ENCODE measurements at places on chromosomes 11 and 22. TPM values are rescaled to one million over a fixed set of nuclear protein-coding genes. Genes with fewer than 3 reads are reported as not detected.

DNA sequence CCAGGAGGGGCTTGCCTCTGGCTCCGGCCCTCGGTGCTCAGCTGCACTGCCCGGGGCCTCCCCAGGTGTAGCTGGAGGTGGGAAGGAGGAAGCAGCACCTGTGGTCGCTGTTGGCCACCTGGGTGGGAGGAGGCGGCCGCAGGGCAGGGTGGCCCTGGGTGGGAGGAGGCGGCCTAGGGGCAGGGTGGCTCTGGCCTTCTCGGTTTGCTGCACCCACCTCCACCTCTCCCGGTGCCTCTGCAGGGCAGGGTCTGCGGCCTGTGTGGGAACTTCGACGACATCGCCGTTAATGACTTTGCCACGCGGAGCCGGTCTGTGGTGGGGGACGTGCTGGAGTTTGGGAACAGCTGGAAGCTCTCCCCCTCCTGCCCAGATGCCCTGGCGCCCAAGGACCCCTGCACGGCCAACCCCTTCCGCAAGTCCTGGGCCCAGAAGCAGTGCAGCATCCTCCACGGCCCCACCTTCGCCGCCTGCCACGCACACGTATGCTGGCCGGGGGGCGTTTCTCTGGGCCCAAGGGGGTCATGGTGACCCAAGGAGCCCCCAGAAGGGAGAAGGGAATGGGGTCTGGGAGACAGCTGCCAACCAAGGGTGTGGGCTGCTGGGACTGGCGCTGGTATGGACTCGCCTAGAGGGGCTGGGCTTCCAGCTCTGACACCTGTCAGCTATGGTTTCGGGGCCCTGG lies 20.6 kb downstream of the MUC5AC start:
- DNase-seq: no peak

GRCh38 chr22:24686280-24686679 lies 83.3 kb downstream of the GGT1 start:
- no peak for DNase-seq

DNA sequence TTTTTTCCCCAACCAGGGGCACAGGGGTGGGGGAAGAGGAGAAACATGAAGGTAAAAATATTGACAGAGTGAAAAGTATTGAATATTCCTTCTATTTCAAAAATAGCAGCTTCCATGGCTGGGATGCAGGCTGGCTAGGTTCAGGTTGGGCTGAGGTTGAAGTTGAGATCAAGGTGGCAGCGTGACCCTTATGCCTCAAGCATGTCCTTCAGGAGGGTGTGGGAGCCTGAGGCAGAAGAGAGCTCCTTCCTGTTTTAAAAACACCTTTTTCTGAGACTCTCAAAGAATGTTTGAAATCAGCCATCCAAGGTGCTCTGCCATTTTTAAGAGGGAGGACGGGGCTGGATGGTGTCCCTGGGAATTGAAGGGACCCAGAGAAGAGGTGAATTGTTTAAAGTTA lies 29.5 kb downstream of the TIMP3 start:
- DNase-seq: no peak

GRCh38 chr11:6405052-6405667 lies 13.7 kb downstream of the APBB1 start:
- DNase-seq: no peak

- peak; percentile 45 for DNase-seq
These were observed at the start of gene LARGE2 for GRCh38 chr11:45922425-45923082. LARGE2 (plus strand) TSS chr11:45922656; CDS start chr11:45922883, 227 bp downstream.

- no peak for DNase-seq
These were observed 2.6 kb upstream of the PSMA1 start for GRCh38 chr11:14522801-14523200.

GRCh38 chr22:40401532-40401931 lies 31.1 kb downstream of the SGSM3 start:
- DNase-seq: no peak

DNA sequence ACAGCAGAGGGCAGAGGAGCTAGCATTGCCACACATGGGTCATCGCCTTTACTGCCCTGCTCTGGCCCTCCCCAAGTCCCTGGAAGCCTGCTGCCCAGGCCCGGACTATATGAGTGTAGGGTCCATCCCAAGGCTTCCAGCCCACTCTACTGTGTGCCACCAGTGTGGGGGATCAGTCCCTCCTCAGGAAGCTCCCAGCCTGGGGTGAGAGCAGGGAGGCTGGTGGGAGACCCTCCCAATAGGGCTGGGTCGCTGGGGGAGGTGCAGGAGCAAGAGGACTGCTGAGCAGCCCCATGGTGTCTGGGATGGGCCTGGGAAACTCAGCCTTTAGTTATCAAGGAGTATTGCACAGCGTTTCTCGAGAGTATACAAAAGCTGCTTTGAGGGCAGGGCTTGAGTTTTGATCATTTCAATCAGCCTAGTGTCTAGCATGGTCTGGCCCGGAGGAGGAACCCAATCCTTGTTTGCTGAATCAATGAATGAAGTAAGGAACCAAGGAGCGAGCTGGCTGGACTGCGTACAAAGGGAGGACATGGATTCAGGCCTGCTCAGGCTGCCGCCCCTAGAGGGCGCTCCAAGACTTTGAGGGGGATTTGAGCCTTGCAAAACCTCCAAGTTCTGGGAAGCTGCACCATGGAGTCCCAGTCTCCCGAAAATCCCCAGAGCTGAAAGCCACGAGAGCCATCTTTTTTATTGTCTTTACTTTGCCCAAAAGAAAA lies 89.0 kb upstream of the PARVA start:
- DNase-seq: peak; percentile 79

DNA sequence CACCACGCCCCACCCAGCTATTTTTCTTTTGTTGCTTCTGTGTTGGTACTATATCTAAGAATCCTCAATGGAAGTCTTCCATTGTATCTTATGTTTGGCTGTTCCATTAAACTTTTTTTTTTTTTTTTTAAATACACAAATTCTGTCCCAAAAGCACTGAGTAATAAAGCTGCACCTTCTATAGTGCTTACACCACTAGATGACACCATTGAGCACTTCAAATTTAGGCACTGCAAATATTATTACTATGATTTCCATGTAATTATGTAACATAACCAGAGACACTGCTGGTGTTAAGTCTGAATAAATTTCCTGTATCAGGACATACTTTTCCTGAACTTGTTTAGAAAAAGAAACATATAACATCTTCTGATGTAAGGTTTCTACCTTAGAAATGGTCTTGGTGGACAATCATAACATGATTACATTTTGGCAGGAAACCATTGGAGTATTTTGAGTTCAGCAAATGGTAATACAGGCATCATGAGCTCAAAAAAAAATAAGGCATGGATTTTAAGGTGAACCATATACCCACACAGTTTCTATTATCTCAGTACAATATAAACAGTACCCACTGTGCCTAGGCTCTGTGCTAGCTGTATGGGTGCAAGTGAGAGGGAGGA lies 110.5 kb downstream of the ATG16L2 start:
- DNase-seq: no peak

GRCh38 chr22:22738959-22739585 lies 94.7 kb downstream of the GGTLC2 start:
- DNase-seq: no peak

DNA sequence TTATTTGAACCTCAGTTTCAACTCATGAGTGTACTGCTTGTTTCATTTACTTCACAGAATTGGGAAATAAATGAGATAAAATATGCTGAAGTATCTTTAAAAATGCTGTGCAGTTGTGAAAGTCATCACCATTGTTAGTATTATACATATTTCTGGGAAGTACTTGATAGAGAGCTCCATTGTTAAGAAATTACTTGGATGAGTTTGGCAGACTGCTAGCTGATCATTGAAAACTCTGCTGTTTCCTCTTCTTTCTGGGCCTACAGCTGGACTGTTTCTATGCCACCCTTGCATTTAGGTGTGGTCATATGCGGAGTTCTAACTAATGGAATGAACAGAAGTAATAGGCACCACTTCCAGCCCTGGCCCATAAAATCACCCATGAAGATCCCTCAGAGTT lies 10.0 kb downstream of the SIK2 start:
- no peak for DNase-seq

GRCh38 chr11:92642177-92642931 lies 327.1 kb upstream of the MTNR1B start:
- no peak for DNase-seq

DNA sequence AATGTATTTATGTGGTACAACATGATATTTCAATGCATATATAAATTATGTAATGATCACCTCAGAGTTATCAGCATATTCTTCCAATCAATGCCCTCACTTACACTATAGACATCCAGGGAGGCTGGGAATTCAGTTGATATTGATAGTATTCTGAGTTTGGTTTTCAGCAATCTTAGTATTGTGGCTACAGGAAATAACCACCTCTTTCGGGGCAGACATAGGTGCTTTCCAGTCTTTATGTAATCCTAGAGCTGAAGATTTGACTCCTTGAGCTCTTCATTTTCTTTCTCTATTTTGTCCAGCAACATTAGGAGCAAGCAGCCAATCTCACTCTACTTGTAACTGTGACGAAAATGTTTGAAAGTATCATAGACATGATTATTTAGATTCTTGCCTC lies 712.7 kb upstream of the KIRREL3 start:
- DNase-seq: no peak

DNA sequence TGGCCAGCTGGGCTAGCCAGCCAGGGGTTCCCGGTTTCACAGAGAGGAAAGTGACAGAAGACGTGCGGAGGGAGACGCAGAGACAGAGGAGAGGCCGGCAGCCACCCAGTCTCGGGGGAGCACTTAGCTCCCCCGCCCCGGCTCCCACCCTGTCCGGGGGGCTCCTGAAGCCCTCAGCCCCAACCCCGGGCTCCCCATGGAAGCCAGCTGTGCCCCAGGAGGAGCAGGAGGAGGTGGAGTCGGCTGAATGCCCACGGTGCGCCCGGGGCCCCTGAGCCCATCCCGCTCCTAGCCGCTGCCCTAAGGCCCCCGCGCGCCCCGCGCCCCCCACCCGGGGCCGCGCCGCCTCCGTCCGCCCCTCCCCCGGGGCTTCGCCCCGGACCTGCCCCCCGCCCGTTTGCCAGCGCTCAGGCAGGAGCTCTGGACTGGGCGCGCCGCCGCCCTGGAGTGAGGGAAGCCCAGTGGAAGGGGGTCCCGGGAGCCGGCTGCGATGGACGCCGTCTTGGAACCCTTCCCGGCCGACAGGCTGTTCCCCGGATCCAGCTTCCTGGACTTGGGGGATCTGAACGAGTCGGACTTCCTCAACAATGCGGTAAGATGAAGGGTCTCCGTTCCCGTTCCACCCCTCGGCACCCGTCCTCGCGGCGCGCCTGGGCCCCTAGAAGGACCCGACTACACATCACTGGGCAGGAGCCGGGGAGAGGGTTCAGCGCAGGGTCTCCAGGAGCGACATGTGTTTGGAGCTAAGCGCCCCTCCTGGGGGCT lies at the start of gene CREB3L1:
Gene CREB3L1 (plus strand): TSS at position 41 of the 765 bp plus-strand sequence. CDS start 450 bp downstream, at position 491.
- peak; percentile 81 for DNase-seq

DNA sequence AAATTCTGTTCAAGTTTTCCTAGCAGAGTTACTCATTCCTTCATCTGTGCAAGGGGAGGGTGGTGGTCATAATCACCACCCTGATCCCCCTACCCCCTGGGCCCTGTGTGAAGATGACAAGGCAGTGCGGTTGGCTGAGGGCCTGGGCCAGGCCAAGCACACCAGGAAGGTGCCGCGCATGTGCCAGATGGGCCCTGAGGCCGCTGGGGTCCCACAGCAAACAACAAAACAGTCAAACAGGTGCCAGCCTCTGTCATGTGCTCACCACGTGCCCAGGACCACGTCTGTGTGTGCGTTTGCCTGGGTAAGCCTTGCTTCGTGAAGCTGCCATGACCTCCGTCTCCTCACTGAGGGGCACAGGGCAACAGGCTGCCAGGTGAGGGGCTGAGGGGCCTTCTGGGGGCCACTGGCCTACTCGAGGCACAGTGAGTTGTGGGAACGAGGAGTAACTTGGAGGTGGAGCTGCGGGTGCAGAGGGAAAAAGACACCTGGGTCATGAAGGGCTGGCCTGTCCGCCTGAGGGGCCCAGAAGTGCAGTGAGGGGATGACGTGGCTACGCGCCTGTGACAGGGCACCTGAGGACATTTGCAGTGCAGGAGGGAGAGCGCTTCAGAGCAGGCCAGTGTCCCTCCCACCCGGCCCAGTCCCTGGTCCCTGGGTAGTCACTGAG lies 25.8 kb downstream of the RSPH14 start:
- DNase-seq: no peak

DNA sequence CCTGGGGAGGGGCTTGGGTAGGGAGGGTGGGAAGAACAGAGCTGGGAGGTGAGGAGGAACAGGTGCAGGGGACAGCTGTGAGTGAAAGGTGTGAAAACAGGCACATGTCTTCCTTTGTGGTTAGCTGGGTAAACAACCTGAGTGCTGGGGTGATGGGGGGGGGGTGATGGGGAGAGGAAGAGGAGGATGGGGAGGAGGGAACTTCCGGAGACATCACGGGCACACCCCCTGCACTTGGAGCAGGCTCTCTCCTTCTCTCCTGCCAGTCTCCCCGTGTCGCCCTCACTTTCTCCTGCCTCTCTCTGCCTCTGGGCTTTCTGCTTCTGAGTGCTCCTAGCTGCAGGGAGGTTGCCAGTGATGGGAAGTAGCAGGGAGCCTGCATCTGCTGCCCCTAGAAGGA lies 8.8 kb downstream of the CXCR5 start:
- DNase-seq: peak; percentile 58

- no peak for DNase-seq
These were observed 695 bp downstream of the RCE1 start for GRCh38 chr11:66843776-66844495.

GRCh38 chr22:22709719-22710445 lies 65.5 kb downstream of the GGTLC2 start:
- DNase-seq: no peak

DNA sequence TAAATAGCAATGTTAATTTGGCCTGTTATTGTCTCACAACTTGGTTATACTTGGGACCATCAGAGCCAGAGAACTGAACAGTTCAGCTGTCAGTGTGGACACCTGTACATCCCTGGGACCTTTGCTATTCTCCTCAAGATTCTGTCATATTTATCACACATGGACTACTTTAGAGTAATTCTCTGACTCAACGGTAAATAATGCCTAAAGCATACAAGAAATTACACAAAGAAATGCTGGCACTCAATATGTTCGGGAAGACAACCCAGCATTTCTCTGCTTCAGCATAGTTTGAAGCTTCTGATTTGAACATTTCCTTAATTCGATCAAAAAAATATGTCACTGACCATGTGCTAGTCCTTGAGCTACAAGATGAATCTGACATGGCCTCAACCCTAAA lies 34.6 kb upstream of the MMP13 start:
- no peak for DNase-seq

DNA sequence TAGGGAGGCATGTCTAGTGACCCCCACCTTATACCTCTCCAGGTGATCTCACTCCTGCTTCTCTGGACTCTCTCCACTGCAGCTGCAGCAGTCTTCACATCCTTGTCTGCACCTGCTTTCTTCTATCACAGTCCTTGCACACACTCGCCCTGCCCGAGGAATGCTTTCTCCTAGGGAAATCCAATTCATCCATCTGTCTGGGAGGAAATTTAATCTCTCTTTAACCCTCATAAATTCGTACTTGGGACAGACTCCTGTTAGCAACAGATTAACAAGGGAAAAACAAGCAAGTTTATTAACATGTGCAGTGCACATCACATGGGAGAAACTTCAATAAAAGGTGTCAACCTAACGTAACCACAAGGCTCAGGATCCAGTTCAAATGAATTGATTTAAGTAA lies 11.3 kb upstream of the RCN1 start:
- no peak for DNase-seq

APOL5 gene
- not detected for total RNA-seq

JHY gene
- total RNA-seq: 2.0 TPM

SNAP29 gene
- total RNA-seq: 18.0 TPM

ACER3 gene
- 8.8 TPM for total RNA-seq

RGL4 gene
- 1.1 TPM for total RNA-seq

GRAMD4 gene
- total RNA-seq: 981 TPM

Data from transverse colon (tissue), 4 donors.